Panc1 (cell line): ENCODE measurements at places on chromosomes 12 and 14.

GRCh38 chr12:44889162-44889561, 13.0 kb upstream of the NELL2 start:
- H3K27ac ChIP-seq = no peak overlapping the region
- H3K27me3 ChIP-seq = no peaks in the 10 kb centered on the region
- DNase-seq = no peak
- no peaks in the 10 kb centered on the region for H3K36me3 ChIP-seq
- H3K4me1 ChIP-seq = no peaks in the 10 kb centered on the region

DNA sequence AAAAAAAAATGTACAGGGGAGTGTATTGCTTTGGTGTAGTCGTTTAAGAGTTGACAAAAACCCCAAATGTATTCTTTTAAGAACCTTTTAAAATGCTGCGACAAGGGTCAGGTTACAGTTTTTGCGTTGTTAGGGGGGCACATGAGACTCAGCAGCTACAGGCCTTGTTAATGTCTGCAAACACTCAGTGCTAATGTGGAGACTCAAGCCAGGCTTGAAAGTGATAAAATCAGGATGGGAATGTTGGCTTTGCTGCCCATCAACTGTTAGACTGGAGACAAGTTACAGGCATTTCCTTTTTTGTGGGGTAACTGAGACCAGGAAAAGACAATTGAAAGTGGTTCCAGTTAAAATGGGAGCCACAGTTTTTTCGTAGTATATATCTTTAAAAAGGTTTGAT, 84.8 kb downstream of the PRKCH start:
- H3K27me3 ChIP-seq = no peaks in the 10 kb centered on the region; the same call in 1 of the 2 replicates
- H3K27ac ChIP-seq = no peak overlapping the region

DNA sequence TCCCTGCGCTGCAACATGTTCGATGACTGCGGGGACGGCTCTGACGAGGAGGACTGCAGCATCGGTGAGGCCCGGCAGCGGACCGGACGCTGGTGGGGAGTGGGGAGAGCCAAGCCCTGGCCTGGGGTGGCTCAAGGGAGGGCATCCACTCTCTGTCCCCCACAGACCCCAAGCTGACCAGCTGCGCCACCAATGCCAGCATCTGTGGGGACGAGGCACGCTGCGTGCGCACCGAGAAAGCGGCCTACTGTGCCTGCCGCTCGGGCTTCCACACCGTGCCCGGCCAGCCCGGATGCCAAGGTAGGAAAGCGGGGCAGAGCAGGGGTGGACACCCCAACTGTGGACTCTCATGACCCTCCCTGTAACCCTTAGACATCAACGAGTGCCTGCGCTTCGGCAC, 11.4 kb upstream of the NXPH4 start:
- H3K4me1 ChIP-seq = no peaks in the 10 kb centered on the region
- H3K36me3 ChIP-seq = no peaks in the 10 kb centered on the region
- no peaks in the 10 kb centered on the region for H3K27me3 ChIP-seq

DNA sequence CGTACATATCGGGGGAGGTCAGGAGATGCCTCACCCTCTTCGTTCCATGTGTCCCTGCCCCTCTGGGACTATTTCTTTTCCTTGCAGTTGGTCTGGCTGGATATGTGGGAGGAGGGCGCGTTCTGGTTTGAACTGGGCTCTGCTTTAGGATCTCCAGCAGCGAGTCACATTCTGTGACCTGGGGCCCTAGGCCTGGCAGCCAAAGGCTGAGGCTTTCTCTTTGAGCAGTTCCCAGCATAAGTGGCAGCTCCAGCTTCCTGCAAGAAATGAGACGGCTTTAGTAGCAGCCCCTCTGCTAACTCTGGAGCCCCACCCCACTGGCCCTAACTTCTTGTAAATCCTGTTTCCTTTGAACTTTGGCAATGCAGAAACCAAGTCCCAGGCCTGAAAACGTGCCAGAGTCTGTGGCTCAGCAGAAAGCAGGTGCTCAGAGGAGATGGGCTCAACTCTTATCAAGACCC, 274.8 kb downstream of the DPF3 start:
- DNase-seq = no peak
- H3K27ac ChIP-seq = no peak overlapping the region
- H3K4me1 ChIP-seq = no peaks in the 10 kb centered on the region
- H3K4me3 ChIP-seq = no peak overlapping the region

- H3K36me3 ChIP-seq = no peaks in the 10 kb centered on the region
- H3K27ac ChIP-seq = no peak overlapping the region
- H3K4me1 ChIP-seq = no peaks in the 10 kb centered on the region
- no peaks in the 10 kb centered on the region for H3K27me3 ChIP-seq
- DNase-seq = no peak
Observed at GRCh38 chr12:98208816-98209215, 306.6 kb upstream of the TMPO start.

- H3K36me3 ChIP-seq = no peaks in the 10 kb centered on the region
- no peak overlapping the region for H3K27ac ChIP-seq
- no peaks in the 10 kb centered on the region for H3K4me1 ChIP-seq
Observed at GRCh38 chr14:100072783-100073346, 7.6 kb downstream of the EVL start.
